ENCODE measurements at places on chromosomes 5 and 9.

DNA sequence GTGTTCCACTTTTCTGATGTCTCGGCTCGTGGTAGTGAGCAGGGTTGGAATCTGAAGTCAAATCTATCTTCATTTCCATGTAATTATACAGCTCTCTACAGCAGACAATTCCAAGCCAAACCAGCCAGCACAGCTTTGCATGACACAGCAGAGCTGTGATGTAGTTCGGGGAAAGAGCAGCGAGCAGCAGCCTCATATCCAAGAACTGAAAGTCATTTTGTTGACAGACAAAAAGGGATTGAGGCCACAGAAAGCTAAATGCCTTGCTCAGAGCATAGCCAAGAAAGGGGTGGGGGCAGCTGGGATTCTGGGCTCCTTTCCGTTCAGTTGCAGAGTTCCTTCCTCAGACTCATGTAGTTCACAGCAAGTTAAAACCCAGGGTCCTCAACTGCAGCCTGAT, 32.1 kb downstream of the LCP2 start:
- DNase-seq: no peak

DNA sequence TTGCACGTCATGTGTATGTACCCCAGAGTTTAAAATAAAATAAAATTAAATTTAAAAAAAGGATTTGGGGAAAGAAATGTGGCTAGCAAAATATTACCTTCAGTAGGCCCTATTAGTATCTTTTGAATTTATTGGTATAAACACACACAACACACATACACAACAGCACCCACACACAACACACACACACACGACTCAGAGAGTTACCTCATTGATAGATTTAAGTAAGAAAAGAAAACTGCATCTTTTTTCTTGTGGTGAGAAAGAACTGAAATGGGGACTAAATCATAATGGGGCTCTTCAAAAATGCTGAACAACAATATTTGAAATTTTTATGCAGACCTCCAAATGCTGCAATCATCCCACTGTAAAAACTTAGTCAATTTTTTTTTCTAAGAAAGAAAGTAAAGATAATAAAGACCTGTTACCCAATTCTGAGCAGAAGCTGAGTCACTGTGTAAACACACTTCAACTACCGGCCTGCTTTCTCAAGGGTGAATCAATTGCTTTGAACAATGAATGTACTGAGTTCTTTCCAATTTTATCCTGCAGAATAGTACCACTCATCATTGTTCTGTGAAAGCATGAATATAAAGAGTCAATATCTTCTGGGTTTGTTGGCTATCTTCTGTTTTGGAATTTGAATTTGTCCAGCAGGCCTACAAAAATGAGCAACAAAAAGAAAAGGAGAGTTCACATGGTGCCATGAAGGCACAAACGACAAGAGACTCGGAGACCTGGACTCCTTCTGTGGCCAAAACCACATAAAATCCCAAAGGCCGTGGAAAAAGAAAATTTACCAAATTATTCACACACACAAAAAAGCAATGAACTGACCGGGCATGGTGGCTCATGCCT, 57.9 kb upstream of the CCNG1 start:
- DNase-seq: no peak

- no peak for DNase-seq
Observed at GRCh38 chr9:101792475-101792874, 54.0 kb upstream of the GRIN3A start.

- no peak for DNase-seq
Observed at GRCh38 chr5:127290019-127290945, at the start of gene MEGF10. Gene MEGF10 (plus strand): TSS chr5:127290796. CDS start chr5:127331309, 40,513 bp downstream.

GRCh38 chr5:79235261-79235633, 684 bp upstream of the JMY start:
- DNase-seq: peak; percentile 6

GRCh38 chr5:127042593-127042992, 12.2 kb upstream of the MARCHF3 start:
- DNase-seq: no peak

DNA sequence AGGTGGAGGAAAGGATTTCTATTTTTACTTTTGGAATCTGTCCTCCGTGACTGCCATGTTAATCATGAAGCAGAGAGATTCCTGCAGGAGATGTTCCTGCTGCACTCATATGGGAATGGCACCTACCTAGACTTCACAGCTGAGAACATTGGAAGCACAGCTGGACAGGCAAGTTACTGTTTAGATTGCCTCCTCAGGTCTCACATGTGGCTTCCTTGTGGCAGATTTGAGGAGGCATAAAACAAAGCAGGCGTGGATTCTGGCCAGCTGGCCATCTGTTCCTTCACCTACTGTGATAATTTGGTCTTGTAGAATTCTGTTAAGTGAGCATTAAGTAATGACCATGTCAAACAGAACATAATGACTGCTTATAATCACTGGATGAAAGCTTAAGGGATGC, 193.4 kb downstream of the EDIL3 start:
- no peak for DNase-seq

DNA sequence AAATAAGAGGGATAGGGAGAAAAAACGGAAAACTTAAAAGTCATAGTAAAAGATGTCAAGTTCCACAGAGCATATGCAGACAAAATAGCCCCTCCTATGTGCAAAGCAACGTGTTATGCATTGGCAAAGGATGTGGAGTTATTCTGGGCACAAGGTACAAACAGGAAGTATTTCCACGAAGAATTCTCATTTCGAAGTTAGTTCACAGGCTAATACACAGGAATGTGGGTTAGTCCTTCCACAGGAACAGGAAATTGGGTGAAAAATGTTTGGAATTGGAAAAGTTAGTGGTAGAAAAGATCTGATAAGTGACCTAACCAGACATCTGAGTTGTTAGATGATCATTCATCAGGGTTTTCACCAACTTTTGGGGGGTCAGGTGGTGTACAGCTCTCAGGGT, 326.6 kb downstream of the EBF1 start:
- no peak for DNase-seq

DNA sequence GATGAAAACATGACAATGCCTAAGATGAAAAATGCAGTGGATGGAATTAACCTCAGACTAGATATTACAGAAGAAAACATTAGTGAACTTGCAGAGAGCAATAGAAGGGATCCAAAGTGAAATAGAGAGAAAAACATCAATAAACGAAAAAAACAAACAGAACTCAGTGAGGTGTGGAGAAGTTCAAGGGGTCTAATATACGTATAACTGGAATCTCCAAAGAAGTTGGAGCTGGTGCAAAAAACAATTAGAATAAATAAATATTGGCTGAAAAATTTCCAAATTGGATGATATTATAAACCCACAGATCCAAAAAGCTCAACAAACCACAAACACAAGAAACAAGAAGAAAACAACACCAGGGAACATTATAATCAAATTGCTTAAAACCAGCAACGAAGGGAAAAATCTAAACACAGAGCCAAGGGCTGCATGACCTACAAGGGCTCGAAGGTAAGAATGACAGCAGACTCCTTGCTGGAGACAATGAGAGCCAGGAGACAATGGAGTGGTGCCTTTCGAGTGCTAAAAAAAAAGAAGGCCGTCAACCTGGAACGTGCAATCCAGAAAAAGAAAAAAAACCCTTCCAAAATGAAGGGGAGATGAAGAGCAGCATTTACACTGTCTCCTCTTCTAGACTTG, 11.8 kb downstream of the FAM163B start:
- DNase-seq: no peak

- DNase-seq: no peak
Observed at GRCh38 chr5:178203670-178204181, 607 bp upstream of the HNRNPAB start.

Data from CD4-positive, alpha-beta T cell treated with Interleukin-4 for 4 hours (primary cell).